ENCODE measurements at places on chromosomes 4 and X.

- no peak for DNase-seq
Measured at GRCh38 chr4:149211876-149212275, 603.8 kb downstream of the IQCM start.

DNA sequence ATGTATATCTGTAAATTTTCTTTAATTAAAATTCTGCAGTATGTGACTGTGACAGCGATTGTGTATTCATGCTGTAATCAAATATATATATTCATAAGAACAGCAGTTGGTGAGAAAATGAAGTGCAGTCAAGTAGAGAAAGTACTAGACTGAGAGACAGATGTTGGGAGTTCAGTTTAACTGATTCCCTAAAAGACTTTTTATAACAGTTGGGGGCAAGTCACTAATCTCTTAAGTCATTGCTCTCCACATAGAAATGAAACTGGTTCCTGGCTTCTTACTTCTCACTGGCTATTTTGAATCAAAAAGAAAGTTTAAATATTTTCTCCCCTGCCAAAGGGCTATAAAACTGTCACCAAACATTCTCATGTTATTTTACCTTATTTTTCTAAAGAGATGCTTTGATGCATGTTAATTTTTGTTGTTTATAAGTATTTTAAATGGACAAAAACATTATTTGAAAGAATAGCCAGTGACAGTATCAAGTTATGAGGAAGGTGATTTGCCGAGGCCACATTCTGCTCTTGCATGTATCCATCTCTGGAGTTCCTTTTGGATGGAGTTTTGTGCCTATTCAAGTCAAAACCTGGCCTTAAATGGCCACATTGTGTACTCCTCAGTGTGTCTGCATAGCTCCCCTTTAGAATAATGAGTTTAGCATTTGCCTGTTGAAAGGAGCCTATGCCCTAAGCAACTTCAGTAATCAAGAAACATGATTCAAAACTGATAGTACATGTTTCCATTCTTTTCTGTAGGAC, 30.8 kb downstream of the EXOC1 start:
- no peak for DNase-seq

DNA sequence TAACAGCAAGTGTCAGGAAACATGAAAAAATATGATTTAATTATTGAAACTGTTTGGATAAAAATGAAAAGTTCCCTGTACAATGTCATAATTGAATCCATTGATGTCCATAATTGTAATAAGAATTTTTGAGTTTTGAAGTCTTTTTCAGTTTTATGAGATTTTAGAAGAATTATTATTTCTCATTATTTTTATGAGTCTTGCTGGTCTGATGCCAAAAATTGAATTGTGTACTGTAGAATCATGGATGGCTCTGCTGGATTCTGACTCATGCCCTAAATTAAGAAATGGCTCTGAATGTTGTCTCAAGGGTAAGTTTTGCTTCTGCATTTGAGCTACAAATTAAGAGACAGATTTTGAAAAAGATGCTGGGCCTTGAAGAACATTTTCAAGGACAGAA, 132.8 kb upstream of the MAP9 start:
- DNase-seq: no peak

DNA sequence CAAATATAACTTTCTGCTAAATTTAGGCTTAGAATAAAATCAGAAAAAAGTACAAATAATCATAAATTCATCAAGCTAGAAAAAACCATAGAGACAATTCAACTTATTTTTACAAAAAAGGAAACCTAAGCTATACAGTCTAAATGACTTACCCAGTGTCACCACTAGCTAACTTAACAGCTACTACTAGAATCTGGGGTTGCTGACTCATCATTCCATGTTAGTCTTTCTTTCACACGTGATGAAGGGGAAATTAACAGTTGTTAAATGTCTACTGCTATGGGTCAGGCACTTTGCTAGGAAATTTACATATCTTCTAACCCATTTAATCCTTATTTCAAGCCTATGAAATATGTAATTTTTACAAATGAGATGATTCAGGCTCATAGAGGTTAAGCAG, 349.3 kb upstream of the GALNT7 start:
- no peak for DNase-seq

All from anterior cingulate cortex (tissue), 58 donors.